HCEC 1CT (cell line): ENCODE measurements at places on chromosomes 11 and 22.
A peak's percentile ranks its signal among the peaks of the same experiment; 100 is the strongest.

DNA sequence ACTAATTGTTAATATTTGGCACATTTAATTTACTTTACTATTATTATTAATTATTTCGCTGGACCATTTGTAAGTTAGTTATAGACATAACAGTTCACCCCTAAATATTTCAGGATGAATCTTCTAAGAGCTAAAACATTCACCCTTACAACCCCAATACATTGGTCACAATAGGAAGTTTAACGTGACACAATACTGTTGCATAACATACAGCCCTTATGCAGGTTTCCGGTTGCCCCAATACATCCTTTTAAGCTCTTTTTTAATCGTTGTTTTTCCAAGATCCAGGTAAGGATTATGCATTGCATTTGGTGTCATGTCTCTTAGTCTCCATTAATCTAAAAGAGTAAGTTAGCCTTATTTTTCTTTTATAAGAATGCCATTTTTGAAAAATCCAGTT, 71.2 kb downstream of the HSD17B12 start:
- no peak for DNase-seq

- DNase-seq: peak; percentile 3
Measured at GRCh38 chr22:26753125-26753862, 95.9 kb downstream of the MIAT start.

DNA sequence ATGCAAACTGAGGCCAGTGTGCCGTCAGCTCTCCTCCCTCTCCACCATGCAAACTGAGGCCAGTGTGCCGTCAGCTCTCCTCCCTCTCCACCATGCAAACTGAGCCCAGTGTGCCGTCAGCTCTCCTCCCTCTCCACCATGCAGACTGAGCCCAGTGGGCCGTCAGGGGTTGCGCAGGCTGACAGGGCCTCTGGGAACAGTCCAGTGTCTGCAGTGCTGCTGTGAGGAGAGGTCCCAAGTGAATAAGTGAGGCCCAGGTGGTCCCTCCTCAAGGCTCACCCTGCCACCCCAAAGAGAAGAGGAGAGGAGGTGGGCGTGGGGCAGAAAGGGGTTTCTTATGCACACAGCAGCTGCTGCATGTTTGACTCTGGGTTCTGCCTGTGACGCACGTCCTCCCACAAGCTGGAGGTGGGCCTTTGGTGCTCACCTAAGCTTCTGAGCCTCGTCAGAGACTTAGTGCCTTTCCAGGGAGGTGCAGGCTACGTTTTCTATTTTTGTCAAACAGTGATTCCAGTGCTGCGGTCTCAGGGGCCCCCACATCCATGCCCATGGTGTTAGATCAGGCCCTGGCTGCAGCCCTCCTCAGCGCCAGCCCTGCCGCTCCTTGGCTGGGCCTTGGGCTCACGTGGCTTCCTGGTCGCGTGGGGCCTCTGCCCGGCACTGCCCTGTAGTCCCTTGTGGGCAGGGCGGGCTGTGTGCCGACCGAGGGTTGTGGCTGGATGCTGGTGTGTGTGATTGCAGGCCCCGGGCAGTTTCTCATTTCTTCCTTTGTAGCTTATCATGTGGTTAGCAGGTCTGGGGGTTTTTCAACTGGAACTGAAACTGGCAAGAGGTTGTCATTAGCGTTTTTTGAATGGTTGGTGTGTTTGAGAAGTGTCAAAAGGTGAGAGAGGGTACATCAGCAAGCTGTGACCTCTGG, 7.1 kb downstream of the TPCN2 start:
- DNase-seq: no peak

GRCh38 chr22:17851759-17852158, 77.5 kb upstream of the BID start:
- DNase-seq: no peak

DNA sequence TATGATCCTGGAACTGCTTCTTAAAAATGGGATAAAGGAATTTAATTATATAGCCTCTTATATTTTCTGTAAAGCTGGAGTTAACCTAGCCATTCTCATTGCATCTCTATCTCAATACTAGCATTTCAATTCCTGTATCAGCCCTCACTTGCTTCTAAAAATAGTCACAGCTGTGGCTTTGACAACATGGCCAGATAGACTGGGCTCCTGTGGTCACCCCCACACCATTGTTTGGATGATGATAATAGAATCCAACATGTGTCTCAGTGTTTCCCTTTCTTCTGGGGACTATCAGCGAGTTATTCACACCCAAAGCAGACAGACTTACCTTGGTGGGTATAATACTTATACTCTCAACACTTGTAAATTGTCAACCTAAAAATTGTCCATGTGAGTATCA, 6.9 kb downstream of the VWA5A start:
- no peak for DNase-seq

GRCh38 chr11:17769218-17769617, 34.6 kb downstream of the KCNC1 start:
- no peak for DNase-seq

DNA sequence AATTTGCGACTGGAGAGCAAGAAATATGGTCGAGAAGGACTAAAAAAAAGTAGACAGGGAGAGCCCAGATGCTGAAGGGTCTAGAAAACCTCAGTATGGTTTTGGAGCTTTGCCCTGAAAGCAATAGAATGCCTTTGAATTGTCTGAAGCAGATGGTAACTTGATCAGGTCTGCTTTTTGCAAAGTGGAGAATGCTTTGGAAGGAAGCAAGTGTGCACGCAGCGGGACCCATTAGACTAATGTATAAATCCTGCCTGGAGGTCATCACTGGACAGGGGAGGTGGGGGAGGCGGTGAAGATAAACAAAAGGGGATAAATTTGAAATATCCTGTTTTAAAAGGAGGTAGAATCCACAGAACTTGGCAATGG, 757 bp upstream of the HINFP start:
- DNase-seq: no peak
